Tibial artery (tissue), 4 donors: ENCODE measurements at places on chromosomes 5 and 9.

- no peak for DNase-seq
Observed at GRCh38 chr5:148342371-148343045, 7.1 kb downstream of the SPINK9 start.

GRCh38 chr5:149640350-149640999, 59.2 kb downstream of the ARHGEF37 start:
- no peak for DNase-seq

DNA sequence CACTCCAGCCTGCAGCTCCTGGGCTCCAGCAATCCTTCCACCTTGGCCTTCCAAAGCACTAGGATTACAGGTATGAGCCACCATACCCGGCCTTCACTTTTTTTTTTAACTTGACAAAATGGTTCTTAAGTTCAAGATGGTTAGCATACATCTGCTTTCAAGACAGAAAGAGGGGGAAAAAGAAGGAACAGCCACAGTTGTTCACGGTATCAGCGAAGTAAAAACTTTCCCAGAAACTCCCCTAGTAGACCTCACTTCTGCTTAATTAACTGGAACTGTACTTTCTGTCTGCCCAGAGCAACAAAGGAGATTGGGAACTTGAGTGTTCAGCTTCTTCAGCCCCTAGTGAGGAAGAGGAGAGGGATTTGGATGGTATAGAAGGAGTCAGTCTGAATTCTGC, 116.7 kb downstream of the UGCG start:
- DNase-seq: no peak

DNA sequence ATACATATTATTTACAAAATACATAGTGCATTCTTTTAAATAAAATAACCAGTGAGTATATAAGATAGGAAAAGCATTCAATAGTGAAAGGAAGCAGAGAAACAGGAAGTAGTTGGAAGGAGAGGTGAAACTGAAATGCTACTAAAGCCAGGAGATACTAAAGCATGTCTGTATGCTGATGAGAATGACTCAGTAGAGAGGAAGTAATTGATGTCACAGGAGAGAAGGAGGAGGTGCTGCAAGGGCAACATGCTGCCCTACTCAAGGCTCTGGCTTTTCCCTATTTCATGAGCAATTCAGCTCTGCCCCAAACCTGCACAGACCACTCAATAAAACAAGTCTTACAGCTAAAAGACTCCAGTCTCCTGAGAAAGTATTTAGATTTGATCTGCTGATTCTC, 108.5 kb upstream of the TXNDC8 start:
- no peak for DNase-seq

DNA sequence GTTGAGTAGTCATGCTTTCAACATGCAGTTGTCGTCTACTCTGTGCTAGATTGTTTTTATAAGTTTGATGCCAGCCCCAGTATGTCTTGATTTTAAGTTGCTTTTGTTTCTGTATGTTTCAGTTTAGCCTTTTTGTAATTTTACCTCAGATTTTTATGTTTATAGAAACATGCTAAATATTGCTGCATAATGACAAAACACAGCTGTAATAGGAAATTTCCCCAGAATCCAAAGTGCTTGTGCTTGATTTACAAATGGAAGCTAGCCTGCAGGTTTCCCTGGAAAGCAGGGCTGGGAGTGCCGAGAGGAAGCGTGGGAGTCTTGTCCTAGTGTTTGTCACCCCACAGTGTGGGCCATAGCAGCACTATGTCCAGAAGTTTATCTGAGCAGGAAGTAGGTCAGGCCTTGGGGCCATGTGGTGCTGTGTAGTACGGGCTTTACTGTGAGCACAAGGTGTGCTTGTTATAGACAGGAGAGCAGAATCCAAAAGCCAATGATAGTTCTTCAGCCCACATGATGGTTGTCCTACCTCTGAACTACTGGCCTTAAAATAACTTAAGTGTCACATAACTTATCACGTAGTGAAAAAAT, 100.0 kb upstream of the NREP start:
- DNase-seq: no peak

DNA sequence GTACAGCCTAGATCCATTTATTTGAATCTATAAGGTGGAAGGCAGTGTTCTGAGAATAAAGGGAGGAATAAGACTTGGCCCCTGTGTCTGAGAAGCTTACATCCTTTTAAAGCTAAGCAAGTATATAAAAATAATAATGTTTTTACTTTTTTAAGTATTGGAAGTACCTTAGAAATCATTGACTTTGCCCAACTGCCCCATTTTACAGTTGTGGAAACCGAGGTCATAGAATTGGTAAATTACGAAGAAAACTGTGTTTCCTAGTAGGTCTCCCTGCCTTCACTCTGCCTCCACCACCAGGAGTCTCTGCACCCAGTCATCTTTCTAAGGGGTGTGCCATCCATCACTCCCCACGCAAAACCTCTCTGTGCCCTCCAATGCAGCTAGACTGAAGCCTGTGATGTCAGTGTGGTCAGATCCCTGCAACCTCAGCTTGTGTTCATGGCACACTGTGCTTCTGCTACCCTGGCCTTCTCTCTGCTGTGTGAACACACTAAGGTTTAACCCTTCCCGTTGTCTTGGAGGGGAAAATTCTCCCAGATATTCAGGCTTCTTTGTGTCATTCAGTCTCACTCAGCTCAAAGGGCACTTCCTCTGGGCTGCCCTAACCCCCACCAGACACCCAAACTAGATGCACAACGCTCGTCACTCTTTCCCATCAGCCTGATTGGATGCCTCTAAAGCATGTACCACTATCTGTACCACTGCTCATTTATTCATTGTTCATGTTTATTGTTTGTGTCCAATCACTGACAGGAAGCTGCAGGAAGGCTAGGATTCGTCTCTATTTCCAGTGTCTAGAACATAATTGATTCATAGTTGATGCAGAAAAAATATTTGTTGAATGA, 18.2 kb downstream of the ADRB2 start:
- DNase-seq: no peak

GRCh38 chr9:33125871-33126823, 41.0 kb downstream of the B4GALT1 start:
- no peak for DNase-seq

DNA sequence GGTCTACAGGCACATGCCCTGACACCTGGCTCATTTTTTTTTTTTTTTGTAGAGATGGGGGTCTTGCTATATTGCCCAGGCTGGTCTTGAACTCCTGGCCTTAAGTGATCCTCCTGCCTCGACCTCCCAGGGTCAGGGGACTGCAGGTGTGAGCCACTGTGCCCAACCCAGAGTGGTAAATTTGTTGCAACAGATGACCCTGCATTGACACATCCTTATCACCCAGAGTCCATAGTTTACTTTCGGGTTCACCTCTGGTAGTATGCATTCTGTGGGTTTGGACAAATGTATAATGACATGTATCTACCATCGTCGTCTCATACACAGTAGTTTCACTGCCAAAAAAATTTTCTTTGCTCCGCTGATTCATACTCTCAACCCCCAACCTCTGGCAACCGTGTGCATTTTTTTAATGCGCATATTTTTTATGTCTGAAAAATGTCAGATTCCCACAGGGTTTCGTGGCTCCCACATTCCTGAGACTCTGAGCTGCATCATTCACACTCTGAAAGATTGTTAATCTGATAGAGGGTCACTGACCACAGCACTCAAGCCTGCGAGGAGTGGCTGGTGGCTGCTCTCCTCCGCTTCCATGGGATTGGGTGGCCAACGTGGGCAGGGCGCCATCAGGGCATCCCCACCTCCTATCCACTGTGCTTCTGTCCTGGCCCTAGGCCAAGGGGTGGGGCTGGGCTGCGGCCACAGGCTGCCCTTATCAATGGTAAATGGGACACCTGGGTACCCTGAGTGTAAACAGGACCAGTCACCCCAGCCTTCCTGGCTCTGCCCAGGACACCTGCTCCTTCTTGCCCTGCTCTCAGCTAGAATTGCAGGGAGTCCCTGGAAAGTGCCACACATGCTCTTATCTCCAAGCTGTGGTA, 9.6 kb downstream of the NDST1 start:
- no peak for DNase-seq

DNA sequence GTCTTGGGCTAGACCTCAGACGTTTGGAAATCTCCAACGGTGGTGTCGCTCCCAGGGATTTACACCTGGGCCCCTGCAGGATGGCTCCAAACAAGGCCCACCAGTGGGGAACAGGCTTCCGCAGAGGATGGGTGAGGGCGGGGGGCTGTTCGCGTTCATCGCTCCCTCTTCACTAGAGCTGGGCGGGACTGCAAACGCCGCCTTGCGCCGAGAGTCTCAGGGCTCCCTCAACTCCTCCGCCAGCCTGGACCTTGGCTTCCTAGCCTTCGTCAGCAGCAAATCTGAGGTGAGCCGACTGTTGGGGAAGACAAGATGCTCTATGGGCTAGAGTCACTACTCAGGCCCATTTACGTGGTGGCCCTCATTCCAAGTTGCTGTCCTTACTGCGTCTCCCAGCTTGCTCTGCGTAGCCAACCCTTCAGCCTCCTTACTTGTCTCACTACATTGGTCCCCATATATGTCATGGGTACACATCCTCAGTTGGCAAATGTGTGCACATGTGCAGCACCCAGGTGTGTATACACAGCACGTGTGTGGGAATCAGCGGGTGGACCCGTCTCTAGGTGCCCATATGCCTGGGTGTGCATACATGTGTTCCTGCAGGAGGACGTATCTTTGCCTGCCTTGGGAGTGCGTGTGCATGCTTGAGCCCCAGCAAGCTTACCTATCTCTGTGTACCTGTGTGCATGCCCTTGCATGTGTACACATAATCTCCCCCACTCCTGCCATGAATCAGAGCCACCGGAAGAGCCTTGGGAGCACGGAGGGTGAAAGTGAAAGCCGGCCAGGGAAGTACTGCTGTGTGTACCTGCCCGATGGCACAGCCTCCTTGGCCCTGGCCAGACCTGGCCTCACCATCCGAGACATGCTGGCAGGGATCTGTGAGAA, 10.5 kb downstream of the RGS14 start:
- DNase-seq: no peak

DNA sequence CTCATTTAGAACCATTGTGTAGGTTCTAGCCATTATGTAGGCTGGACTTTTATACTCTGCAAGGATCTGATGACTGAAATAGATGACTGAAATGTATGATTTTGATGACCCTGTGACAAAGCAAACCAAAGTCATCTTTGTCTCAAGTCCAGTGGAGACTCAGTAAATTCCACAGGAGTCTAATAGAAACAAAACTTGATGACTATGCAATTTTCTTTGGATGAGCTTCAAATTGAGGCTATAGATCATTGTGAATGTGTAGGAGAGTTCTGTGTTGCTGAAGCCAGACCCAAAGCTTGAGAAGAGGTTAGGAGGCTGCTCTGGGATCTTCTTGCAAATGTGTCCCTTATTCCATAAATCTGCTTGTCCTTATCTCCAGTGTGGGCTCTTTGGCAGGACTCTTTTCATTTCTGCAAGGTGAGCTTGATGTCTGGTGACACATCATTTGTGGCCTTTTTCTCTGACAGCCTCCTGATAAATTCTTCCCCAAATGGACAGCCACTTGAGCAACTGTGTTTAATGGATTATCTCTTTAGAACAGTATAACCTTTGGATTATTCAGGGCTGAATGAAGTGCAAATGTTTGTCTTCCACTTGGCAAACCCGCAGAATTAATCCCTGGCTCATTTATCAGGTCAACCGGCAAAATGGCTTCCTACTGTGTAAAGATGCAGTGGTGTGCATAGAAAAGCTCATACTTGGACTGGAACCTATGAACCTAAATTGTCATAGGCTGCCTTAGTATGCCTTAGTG, 235.1 kb upstream of the ANKH start:
- no peak for DNase-seq

GRCh38 chr5:147893820-147894219, 12.5 kb downstream of the C5orf46 start:
- DNase-seq: no peak

GRCh38 chr5:39076757-39077728, 2.8 kb upstream of the RICTOR start:
- no peak for DNase-seq

- DNase-seq: no peak
Observed at GRCh38 chr9:131370638-131371037, 23.2 kb upstream of the PRRC2B start.

- no peak for DNase-seq
Observed at GRCh38 chr5:68587171-68587570, 371.6 kb downstream of the PIK3R1 start.

DNA sequence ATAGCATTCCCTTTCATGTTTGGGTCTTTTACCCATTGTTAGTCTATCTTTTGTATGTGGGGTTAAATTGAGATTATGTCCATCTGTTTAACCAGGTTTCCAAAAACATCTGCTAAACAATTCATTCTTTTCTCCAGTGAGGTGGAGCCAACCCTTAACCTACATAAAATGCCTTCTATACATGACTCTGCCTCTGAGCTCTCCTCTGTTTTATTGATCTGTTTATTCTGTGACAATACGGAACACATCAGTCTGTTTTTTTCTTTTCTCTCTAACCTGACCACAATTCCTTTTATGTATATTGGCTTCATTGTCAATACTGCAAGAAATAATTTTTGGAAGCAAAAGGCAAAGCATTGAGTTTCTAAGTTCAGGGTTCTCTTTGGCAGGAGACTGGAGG, 9.9 kb upstream of the ARL15 start:
- DNase-seq: no peak

DNA sequence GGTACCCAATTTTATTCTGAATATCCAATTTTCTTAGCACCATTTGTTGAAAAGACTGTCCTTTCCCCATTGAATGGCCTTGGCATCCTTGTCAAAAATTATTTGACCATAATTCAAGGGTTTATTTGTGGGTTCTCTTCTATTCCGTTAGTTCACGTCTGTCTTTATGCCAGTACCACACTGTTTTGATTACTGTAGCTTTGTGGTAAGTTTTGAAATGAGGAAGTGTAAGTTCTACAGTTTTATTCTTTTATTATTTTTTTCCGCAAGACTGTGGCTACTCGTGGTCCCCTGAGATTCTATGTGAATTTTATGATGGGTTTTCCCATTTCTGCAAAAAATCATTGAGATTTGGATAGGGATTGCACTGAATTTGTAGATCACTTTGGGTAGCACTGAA, 402.6 kb downstream of the PLK2 start:
- no peak for DNase-seq

- DNase-seq: no peak
Observed at GRCh38 chr5:133128066-133128465, 76.3 kb downstream of the HSPA4 start.

- DNase-seq: no peak
Observed at GRCh38 chr9:77957652-77958051, 74.0 kb downstream of the GNAQ start.

DNA sequence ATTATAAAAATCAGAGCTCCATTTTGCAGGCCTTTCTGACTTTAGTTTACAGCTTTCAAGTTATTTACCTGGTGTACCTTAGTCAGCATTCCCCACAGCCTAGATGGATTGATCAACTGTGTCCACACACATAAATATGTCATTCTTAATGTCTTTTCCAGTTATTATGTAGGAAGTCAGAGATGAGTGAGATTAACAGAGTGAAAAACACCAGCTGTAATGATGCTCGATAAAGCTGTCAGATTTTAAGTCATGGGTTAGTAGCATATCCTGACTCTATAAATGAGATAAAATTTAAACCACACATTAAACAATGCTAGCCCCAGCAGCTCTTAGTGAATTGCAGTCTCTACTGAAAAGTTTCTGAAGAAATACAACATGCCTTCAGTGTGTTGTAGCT, 48.9 kb downstream of the NUDT12 start:
- DNase-seq: no peak

- no peak for DNase-seq
Observed at GRCh38 chr9:71446473-71447411, 321.6 kb downstream of the CEMIP2 start.

GRCh38 chr9:83800236-83801033, 17.1 kb downstream of the GKAP1 start:
- no peak for DNase-seq
